Activated CD4-positive, alpha-beta T cell treated with anti-CD3 and anti-CD28 coated beads, Interleukin-2, amount 10 ng/mL, durations not matched to agents 7 days and 5 days (primary cell): ENCODE measurements at places on chromosomes 3 and 15. TPM values are rescaled to one million over a fixed set of nuclear protein-coding genes. Genes with fewer than 3 reads are reported as not detected.

The PROK2 gene
- total RNA-seq = 0.60 TPM

The SKOR1 gene
- 0.29 TPM for total RNA-seq

The THSD4 gene
- not detected for total RNA-seq

The CACNA2D3 gene
- not detected for total RNA-seq

The BCL2A1 gene
- total RNA-seq = 14.2 TPM

The VEPH1 gene
- total RNA-seq = not detected

The TM4SF4 gene
- total RNA-seq = not detected

The IQCF5 gene
- total RNA-seq = not detected

- H3K4me3 ChIP-seq = no peak overlapping the region
- H3K27ac ChIP-seq = peak overlapping the region; percentile 58
- no peak for DNase-seq
- peaks cover 35% of the 10 kb centered on the region for H3K4me1 ChIP-seq
- H3K36me3 ChIP-seq = no peaks in the 10 kb centered on the region
- no peaks in the 10 kb centered on the region for H3K27me3 ChIP-seq
Observed at GRCh38 chr3:12970684-12971083, 102.5 kb downstream of the IQSEC1 start.

DNA sequence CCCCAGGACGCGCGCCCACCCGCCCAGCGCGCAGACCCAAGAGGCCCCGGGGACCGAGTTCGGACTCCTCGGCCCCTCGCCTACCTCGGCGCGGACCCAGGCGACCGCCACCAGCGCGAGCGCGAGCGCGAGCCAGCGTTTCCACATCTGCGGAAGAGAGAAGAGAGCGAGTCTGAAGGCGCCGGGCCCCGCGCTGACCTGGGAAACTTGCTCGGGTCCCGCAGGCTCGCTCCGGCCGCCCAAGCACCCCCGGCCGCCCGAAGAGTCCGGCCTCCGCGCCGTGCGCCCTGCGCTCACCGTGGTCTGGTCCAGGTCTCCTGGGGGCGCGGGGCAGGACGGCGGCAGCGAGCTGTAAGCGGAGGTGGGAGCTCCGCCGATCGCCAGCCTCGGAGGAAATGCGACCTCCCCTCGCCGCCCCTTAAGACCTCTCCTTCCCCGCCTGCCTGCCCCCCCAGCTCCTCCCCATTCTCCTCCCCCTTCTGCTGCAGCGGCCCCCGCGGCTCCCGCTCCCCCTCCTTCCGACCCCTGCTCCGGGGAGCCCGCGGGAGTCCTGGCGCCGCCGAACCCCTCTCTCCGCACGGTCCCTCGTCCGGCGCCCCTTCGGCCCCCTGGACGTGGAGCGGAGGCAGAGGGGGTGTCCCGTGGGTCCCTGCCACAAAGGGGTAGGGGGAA, at the start of gene FSTL1:
TSS of gene FSTL1 (minus strand) at position 393 of the 672 bp plus-strand sequence. CDS start at position 147, 246 bp downstream.
- H3K4me3 ChIP-seq = peak within 1 kb of the TSS; percentile 72
- peaks cover 1% of the 10 kb centered on the region for H3K36me3 ChIP-seq
- no peak within 1 kb of the TSS for H3K27ac ChIP-seq
- DNase-seq = peak; percentile 8
- peaks cover 60% of the 10 kb centered on the region for H3K27me3 ChIP-seq
- peaks cover 10% of the 10 kb centered on the region for H3K4me1 ChIP-seq

GRCh38 chr3:189369636-189370035, 197.9 kb downstream of the TPRG1 start:
- peaks cover 6% of the 10 kb centered on the region for H3K36me3 ChIP-seq
- no peak for DNase-seq
- peaks cover 11% of the 10 kb centered on the region for H3K4me1 ChIP-seq

DNA sequence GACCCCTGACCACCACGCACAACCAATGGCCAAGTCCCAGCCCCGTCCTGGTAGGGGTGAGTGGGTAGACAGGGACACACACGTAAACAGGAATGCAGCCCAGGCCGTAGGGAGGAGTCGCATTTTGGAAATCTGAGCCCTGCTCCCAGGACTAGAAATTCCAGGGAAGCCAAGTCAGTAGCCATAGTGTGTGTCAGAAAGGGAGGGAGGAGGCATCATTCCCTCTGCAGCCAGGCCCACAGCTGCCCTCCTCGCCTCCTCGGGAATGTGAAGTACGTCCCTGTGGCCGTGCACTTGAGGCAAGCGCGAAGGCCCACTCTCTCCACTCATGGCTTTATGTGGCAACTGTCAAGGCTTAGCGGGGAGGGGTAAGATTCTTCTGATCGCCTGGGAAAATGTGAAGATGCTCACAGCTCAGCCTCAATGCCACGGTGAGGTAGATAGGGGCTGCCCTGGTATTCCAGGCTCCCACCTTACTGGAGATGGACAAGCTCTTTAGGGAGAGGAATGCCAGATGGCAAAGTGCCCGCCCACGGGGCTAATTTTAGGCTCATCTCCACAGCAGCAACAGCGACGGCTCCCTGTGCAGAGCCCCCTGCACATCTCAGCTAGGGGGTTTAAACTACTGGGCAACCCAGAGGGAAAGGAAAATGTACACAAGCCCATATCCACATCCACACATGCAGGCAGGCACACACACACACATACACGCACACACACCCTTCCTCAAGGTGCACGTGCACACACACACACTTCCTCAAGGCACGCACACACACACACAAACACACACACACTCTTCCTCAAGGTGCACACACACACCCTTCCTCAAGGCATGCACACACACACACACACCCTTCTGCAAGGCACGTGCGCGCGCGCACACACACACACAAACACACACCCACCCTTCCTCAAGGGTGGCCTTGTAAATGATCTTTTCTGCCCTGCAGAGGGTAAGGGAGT, 65.5 kb downstream of the ADCY5 start:
- peaks cover 4% of the 10 kb centered on the region for H3K27me3 ChIP-seq
- no peak overlapping the region for H3K27ac ChIP-seq
- H3K4me1 ChIP-seq = no peaks in the 10 kb centered on the region
- H3K4me3 ChIP-seq = no peak overlapping the region

DNA sequence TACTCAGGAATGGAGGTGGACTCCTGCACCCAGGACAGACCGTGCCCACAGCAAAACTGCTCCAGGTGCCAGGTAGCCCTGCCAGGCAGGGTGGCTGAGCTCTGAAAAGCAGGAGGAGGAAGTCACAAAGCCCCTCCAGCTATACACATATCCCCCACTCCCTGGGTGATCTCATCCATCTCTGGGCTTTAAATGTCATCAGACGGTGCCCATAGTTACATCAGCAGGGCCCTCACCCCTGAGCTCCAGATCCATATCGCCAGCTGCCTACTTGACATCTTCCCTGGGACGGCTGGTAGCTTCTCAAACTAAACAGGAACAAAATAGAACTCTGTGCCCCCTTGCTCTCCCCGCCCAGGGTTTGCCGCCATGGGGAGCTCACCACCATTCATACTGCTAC, 87.7 kb downstream of the MEGF11 start:
- no peaks in the 10 kb centered on the region for H3K36me3 ChIP-seq
- no peaks in the 10 kb centered on the region for H3K27me3 ChIP-seq
- no peak overlapping the region for H3K27ac ChIP-seq
- H3K4me1 ChIP-seq = no peaks in the 10 kb centered on the region
- DNase-seq = no peak

GRCh38 chr3:50673931-50674330, 796 bp upstream of the DOCK3 start:
- no peaks in the 10 kb centered on the region for H3K36me3 ChIP-seq
- peaks cover 53% of the 10 kb centered on the region for H3K27me3 ChIP-seq
- DNase-seq = no peak

GRCh38 chr3:88235102-88235501, 85.3 kb downstream of the C3orf38 start:
- no peak for DNase-seq
- H3K36me3 ChIP-seq = no peaks in the 10 kb centered on the region
- no peak overlapping the region for H3K27ac ChIP-seq
- no peaks in the 10 kb centered on the region for H3K4me1 ChIP-seq
- no peak overlapping the region for H3K4me3 ChIP-seq
- no peaks in the 10 kb centered on the region for H3K27me3 ChIP-seq

DNA sequence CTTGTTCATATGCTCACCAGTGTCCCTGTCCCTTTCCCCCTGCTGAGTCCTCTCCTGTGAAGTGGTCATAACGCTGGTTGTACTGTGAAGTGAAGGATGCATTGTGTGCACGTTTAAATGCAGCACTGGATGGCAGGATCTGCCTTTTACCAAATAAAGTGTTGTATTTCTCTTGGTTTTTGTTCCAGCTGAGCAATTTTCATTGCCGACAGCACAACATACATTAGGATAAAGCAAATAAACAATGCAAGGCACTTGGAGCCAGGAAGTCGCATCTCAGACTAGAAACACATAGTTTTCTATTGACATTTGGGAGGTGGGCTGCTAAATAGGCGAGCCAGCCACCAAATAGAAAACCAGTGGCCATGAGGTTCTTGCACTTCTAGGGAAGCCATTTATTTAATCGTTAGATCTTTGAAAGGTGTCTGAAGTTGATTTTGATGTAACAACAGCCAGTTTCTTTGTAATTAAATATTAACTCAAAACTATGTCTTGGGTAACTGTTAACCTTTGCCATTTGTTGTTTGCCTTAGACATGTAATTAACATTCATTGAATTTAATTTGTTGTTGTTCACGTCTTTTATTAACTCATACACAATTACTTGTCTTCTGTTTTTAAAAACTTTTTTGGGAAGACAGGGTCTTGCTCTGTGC, 185.3 kb downstream of the FNDC3B start:
- H3K4me3 ChIP-seq = no peak overlapping the region
- H3K36me3 ChIP-seq = peaks cover 3% of the 10 kb centered on the region
- no peak overlapping the region for H3K27ac ChIP-seq
- no peaks in the 10 kb centered on the region for H3K27me3 ChIP-seq

DNA sequence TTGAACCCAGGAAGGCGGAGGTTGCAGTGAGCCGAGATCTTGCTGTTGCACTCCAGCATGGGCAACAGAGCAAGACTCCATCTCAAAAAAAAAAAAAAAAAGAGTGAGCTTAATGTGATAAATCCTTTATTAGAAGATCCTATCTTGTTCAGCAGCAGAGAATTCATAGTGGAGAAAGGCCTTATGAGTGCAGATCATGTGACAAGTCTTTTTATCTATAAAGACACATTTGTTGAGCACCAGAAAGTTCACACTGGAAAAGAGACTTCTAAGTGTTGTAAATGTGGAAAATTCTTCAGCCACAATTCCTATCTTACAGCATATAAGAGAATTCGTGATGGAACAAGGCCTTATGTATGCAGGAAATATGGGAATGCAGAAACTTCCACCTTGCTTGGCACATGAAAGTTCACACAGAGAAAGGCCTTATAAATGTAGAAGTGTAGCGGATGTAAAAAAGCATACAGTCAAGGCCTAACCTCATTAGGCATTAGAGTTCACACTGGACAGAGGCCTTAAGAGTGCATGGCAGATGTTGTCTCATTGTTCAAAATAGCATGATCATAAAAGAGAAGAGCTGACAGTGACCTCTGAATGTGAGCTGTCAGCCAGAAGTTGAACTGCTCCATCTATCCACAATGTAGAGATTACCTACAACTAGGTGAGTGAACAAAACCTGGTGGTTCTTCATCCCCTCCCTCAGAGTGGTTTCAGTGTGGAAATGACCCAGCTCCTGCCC, 16.7 kb downstream of the ADAM10 start:
- H3K4me1 ChIP-seq = peaks cover 38% of the 10 kb centered on the region
- no peak overlapping the region for H3K4me3 ChIP-seq
- no peak overlapping the region for H3K27ac ChIP-seq
- no peaks in the 10 kb centered on the region for H3K27me3 ChIP-seq

GRCh38 chr15:55827955-55828354, 85.0 kb upstream of the PRTG start:
- H3K27ac ChIP-seq = no peak overlapping the region
- H3K27me3 ChIP-seq = no peaks in the 10 kb centered on the region
- H3K4me1 ChIP-seq = peaks cover 23% of the 10 kb centered on the region
- H3K4me3 ChIP-seq = no peak overlapping the region

GRCh38 chr3:124217542-124217941, 225.6 kb upstream of the ROPN1 start:
- H3K36me3 ChIP-seq = no peaks in the 10 kb centered on the region
- no peaks in the 10 kb centered on the region for H3K27me3 ChIP-seq
- no peak overlapping the region for H3K27ac ChIP-seq
- no peak overlapping the region for H3K4me3 ChIP-seq

- H3K36me3 ChIP-seq = no peaks in the 10 kb centered on the region
- no peak overlapping the region for H3K27ac ChIP-seq
- peaks cover 6% of the 10 kb centered on the region for H3K27me3 ChIP-seq
- peak overlapping the region; percentile 25 for H3K4me3 ChIP-seq
Observed at GRCh38 chr3:9914559-9915253, 2.2 kb upstream of the IL17RC start.

GRCh38 chr3:126197854-126198584, 17.6 kb upstream of the ALDH1L1 start:
- no peak overlapping the region for H3K4me3 ChIP-seq
- H3K4me1 ChIP-seq = no peaks in the 10 kb centered on the region
- no peaks in the 10 kb centered on the region for H3K36me3 ChIP-seq
- no peak overlapping the region for H3K27ac ChIP-seq
- DNase-seq = peak; percentile 39

- H3K27me3 ChIP-seq = no peaks in the 10 kb centered on the region
- no peak for DNase-seq
- H3K27ac ChIP-seq = no peak overlapping the region
- H3K4me3 ChIP-seq = no peak overlapping the region
Observed at GRCh38 chr3:158773166-158773565, 28.7 kb upstream of the MFSD1 start.

DNA sequence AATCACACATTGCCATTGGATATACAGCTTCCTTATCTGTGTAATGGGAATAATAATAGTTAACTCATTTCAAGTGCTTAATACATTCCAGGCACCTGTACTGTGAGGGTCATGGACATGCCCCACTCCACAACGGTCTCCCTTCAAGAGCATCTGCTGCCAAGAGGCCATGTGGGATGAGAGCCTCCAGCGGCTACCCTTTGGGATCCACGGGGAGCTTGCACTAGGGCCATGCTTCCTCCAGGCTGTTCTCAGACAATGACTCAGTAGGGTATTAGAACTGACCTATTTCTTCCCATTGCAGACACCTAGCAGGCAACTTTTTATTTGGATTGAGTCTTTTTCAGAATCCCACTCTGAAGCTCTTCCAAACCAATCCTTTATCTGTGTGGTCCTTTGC, 1078.9 kb downstream of the TUSC7 start:
- DNase-seq = no peak
- H3K36me3 ChIP-seq = no peaks in the 10 kb centered on the region
- H3K4me1 ChIP-seq = no peaks in the 10 kb centered on the region
- no peak overlapping the region for H3K4me3 ChIP-seq
- no peak overlapping the region for H3K27ac ChIP-seq

- peaks cover 59% of the 10 kb centered on the region for H3K36me3 ChIP-seq
- peak overlapping the region; percentile 81 for H3K27ac ChIP-seq
- peaks cover 74% of the 10 kb centered on the region for H3K4me1 ChIP-seq
- DNase-seq = no peak
- H3K4me3 ChIP-seq = no peak overlapping the region
Observed at GRCh38 chr3:183517607-183518006, 37.9 kb downstream of the KLHL6 start.

DNA sequence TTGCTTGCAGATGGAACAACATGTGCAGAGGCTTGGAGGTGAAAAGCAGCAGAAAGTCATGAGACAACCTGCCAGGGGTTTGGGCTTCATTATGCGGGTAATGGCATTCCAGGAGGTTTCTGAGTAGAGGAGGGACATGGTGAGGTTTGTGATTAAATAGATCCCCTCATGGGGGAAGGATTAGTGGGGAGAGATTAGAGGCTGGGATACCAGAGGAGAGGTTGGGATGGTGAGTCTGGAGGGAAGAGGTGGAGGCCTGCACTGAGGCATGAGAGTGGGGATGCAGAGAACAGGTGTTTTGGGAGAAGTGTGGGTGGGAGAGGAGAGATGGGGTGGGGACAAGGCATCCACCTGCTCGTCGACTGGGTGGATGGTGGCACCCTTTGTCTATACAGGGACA, 6.8 kb upstream of the IQSEC1 start:
- H3K36me3 ChIP-seq = no peaks in the 10 kb centered on the region
- no peak for DNase-seq
- peaks cover 20% of the 10 kb centered on the region for H3K4me1 ChIP-seq
- H3K27ac ChIP-seq = no peak overlapping the region

- no peak overlapping the region for H3K27ac ChIP-seq
- DNase-seq = no peak
- no peaks in the 10 kb centered on the region for H3K4me1 ChIP-seq
- peaks cover 9% of the 10 kb centered on the region for H3K27me3 ChIP-seq
Observed at GRCh38 chr3:134753999-134754742, 40.9 kb upstream of the EPHB1 start.
